ENCODE measurements at places on chromosomes 2 and 18. TPM values are rescaled to one million over a fixed set of nuclear protein-coding genes. Genes with fewer than 3 reads are reported as not detected.

- ATAC-seq: no peak
Measured at GRCh38 chr2:159098361-159098760, 129.9 kb downstream of the TANC1 start.

- no peak for ATAC-seq
Measured at GRCh38 chr18:59180150-59180845, 39.7 kb upstream of the GRP start.

GRCh38 chr2:239298116-239298804 is 102.6 kb downstream of the HDAC4 start:
- ATAC-seq: peak; percentile 20

- ATAC-seq: no peak
Measured at GRCh38 chr2:177573120-177573519, 180.5 kb downstream of the AGPS start.

DNA sequence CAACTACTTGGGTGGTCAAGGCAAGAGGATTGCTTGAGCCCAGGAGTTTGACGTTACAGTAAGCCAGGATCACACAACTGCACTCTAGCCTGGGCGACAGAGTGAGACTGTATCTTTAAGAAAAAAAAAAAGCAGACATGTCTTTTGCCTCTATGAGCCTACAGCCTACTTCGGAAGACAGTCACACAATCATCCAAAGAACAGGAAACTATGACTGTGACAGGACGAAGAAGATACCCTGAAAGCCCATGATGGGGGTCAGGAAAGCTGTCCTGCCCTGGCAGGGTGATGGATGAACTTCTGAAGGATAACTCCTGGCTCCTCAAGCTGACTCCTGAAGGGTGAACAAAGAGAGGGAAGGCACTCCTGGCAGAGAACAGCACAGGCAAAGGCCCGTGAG is 251.7 kb upstream of the SIX2 start:
- no peak for ATAC-seq

GRCh38 chr18:41324934-41325333 is 630.1 kb upstream of the PIK3C3 start:
- ATAC-seq: peak; percentile 88

Gene REG1B
- total RNA-seq: not detected

Gene MLPH
- total RNA-seq: 5.3 TPM

DNA sequence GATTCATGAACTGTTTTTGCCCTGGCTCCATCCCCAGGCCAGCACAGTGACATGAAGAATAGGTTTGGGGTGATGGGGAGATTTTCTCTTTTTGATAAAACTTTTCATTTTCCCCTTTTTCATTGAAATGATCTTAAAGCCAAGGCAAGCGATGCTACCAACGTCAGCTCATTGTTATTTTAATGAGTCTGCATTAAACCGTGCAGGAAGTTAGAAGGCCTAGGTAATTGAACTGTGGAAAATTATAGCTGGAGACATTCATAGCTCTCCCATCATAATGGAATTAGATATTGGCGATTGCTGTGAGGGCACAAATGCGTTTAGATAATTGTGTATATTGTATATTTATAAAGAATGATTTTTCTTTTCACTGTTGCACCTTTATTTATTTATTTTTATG is 33.2 kb downstream of the SMARCAL1 start:
- ATAC-seq: no peak

GRCh38 chr18:62898359-62898758 is 183.0 kb downstream of the PHLPP1 start:
- no peak for ATAC-seq

DNA sequence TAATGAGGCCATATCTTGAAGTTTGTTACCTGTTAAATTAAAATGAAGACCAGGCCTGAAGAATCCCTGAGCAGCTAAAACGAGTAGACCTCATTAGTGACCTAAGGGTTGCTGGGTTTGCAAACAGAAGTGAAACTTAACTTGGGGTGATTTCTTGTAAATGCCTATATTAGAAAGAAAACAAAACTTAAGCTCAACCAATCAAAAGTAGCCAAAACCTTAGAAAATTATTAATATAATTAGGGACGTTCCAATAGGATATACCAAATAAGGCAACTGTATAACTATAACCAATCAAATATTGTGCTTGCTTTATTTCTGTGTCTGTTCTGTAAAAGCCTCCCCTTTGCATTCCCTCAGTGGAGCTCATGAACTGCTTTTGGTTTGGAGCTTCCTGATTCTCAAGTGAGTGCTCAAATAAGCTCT is 137.9 kb upstream of the VRK2 start:
- no peak for ATAC-seq

DNA sequence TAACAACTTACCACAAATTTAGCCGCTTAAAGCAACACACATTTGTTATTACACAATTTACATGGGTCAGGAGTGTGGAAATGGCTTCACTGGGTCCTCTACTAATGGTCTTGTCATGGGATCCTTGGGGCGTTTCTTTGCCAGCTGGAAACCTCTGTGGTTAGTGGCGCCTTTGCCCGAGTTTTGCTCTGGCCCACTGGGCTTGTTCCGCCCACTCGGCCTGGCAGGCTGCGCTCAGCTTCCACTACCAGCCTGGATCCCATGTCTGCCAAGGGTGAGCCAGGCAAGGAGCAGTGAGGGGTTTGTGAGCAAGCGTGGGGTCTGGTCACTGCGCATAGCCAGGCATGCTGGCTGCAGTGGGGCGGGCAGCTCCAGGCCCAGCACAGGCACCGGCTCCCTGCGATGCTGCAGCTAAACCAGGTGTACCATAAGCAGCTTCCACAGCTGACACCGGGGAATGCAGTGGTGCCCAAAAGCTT is 16.2 kb upstream of the MBD2 start:
- ATAC-seq: no peak

- no peak for ATAC-seq
Measured at GRCh38 chr2:33354981-33355380, 121.5 kb upstream of the RASGRP3 start.

GRCh38 chr2:162826921-162827320 is 11.6 kb downstream of the KCNH7 start:
- ATAC-seq: no peak

- no peak for ATAC-seq
Measured at GRCh38 chr2:16709769-16710168, 44.1 kb upstream of the CYRIA start.

Gene GALR1
- not detected for total RNA-seq

Gene PEX13
- 20.4 TPM for total RNA-seq

- ATAC-seq: no peak
Measured at GRCh38 chr2:147346142-147346541, 498.7 kb upstream of the ACVR2A start.

DNA sequence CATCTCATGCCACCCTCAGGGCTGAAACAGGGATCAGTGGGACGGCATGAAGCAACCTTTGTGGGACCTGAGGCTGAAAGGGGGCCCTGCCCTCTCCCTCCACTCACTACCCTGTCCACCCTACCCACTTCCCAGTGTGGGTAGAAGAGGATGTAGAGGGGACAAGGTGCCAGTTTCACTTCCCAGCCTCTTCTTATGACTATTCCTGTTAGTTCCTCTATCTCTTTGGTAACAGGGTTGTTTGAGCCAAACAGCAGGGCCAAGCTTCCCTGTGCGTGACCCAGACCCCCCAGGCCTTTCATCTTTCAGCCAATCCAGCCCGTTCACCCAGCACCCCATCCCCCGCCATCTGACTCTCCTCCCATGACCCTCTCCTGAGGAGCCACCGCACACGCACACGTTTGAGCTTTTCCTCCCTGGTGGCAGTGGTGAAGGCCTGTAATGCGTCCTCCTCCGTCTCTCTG is 82.3 kb downstream of the STPG4 start:
- no peak for ATAC-seq

DNA sequence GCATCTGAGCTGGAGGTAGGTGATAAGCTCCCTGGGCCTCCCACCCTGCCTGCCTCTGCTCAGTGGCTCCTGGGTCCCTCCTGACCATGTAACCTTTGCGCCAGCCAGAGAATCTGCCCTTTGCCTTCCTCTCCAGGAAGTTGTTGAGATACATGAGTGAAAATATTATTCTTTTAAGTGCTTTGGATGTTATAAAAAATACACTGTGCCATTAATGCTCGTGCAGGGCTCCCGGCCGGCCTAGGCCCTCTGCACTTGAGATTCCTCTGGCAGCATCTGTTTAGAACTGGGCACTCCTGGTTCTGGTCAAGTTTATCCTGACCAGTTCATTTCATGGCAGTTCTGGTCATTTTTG is 18.8 kb downstream of the AGAP1 start:
- ATAC-seq: no peak

- no peak for ATAC-seq
Measured at GRCh38 chr2:196660244-196660643, 20.7 kb downstream of the CCDC150 start.

DNA sequence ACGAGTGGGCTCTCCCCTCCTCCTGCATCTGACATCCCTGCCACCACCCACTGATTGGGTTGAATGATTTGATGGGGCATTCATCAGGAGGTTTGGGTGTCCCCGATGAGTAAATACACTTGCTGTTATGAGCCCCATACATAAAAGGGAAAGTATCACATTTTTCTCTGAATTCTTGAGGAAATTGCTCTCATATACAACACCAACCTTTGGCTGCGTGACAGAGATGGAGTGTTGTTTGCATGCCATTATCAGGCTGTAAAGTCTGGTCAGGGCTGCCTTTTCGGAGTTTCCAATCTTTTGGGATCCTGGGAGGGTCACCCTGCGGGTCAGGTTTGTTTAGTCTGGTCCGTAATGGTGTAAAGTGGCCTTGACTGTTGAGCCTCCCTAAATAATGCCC is 227.9 kb upstream of the SPRED2 start:
- no peak for ATAC-seq

Gene AQP4
- 0.08 TPM for total RNA-seq

- ATAC-seq: no peak
Measured at GRCh38 chr2:3148716-3149115, 228.9 kb downstream of the EIPR1 start.
